NCI-H1436 (cell line): ENCODE measurements at places on chromosomes 1 and 21.

DNA sequence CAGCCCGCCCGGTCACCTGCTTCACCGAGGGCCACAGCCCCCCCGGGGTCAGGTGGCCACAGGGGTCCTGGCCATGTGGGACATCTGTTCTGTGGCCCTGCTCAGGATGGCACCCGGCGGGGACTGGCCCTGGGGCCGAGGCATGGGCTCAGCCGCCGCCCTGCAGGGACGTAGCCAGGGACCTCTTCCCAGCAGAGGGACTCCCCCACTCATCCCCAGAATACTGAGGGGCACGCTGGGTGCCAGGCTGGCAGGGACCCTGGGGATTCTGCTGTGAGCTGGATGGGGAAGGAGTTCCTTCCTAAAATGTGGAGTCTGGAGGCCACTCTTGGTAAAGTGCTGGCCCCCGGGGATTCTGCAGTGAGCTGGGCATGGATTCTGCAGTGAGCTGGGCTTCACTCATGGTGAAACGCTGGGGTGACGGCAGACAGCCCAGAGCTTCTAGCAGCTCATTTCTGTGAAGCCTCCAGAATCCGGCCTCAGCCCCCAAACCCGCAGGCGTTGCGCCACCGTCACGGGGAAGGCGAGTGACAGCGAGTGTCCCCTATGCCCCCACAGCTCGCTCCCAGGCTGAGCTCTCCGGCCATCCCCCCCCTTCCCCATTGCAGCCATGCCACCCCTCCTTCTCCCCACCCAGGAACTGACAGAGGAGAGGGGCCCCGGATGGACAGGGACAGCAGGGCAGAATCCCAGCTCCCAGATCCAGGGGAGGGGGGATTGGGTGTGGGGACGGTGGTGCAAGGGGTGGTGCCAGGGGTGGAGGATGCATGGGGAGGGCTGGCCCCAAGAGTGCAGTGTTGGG lies 1.4 kb downstream of the ITGB2 start:
- DNase-seq: no peak

DNA sequence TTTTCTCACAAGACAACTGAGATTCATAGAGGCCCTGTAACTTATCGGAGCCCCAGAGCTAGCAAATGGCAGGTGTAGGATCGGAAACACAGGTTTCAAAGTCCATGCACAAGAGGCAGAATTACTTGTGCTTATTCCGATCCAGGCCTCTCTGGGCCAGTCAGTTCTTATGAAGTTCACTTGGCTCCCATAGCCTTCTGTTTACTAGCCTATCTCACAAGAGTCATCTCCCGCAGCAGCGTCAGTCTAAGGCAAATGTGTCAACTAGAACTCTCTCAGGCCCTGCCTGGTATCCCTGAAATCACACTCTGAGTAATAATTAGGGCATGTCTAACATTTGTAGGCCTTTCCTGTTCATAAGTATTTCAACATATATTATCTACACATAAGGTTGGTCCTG lies 43.3 kb downstream of the PHC2 start:
- DNase-seq: no peak

DNA sequence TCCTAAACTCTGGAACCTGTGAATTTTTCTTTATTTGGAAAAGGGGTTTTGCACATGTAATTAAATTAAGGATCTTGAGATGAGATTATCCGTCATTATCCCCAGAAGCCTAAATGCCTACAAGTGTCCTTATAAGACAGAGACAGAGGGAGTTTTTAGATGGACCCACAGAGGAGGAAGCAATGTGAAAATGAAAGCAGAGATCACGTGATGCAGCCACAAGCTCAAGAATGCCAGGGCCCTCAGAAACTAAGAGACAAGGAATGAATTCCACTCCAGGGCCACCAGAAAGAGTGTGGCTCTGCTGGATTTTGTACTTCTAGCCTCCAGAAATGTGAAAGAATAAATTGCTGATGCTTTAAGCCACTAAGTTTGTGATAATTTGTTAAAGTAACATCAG lies 183.6 kb upstream of the UBE2U start:
- DNase-seq: no peak

DNA sequence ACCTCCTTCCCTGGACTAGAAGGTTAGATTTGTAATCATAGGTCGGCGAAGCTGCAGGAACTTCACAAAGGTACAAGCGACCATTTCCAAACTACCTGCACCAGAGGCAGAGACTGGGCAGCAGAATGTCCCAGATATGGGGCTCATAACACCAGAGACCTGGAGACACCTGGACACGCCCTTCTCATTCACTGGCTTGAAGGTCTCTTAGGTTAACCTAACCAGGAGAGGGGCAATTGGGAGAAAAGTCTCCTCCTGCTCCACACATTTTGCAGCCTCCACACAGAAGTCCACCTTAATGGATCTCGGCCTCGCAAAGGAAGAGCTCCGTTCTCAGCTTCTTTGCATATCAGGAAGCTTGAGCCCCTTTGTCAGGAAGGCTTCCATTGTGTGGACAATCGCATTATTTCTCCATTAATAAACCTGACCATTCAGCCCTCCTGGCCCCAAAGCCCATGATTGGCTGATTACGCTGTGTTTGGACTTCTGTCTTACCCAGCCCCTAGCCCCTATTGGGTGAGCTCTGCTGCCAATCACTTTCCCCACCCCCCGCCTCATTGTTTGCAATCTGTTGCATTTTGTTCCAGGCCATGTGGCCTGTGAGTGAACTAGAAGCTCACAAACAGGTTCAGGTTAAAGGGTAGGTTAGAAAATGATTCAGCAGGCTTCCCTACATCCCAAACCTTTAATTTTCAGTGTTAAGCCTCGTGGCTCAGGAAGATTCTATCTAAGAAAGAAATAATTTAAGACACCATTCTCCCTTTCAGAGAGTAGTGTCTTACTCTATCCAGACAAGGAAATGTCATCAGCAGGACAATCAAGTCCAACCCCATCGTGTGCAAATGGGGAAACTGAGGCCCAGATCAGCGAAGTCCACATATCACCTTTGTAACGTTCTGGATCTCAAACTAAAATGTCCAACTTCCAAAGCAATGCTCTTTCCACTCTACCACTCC lies 2.8 kb downstream of the MYCL start:
- peak; percentile 80 for DNase-seq

GRCh38 chr1:239963856-239964255 lies 127.8 kb upstream of the FMN2 start:
- no peak for DNase-seq

DNA sequence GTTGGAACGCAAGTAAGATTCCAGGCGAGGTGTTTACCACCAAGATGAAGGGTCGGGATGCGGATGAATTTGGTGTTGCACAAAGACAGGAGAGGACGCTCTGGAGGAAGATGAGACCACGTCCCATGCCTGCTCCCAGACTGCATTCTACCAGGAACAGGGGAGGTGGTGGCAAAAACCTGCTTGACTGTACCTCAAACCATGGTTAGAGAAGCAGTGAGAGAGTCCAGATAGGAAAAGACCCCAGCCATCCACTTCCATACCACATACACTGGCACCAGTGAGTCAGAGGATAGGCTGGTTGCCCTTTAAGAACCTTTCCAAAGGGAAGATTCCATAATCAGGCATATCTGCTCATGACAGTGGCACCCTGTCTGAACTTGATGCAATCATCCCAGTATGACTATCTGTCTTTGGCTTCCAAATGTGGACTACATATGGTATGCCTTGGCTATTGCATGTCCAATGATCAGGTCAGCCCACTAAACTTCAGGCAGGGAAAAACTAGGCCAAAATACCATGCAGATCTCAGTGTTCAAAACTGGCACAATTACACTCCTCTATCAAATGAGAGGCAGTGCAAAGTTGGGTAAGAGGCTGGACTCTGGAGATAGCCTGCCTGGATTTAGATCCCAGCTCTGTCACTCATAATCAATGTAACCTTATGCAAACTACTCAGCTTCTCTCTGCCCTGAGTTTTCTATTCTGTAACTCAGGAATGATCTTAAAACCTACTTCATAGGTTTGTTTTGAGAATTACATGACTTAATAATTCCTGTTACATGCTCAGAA lies 20.6 kb downstream of the NPR1 start:
- no peak for DNase-seq

- peak; percentile 9 for DNase-seq
Measured at GRCh38 chr1:150221552-150221951, 14.4 kb downstream of the ANP32E start.

GRCh38 chr1:150560011-150560438 lies 10.8 kb downstream of the ADAMTSL4 start:
- DNase-seq: peak; percentile 62

DNA sequence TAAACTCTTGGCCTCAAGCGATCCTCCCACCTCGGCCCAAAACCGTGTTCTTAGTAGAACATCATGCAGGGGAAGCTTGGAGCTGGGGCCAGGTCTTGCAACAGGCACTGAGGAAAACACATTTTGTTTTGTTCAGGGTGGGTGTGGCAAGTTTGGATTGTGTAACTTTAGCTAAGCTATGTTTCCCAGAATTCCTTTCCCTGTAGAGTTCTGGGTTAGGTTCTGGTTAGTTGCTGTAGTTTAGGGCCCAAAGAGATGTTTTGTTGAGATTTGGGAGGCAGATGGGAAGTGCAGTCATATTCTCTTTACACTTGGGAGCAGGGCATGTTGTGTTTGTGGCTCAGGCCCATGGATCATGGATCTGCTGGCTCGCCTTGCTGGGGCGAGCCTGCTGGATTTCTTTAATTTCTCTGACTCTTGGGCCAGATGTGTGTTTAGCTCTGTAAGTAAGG lies 24.0 kb downstream of the PLA2G5 start:
- no peak for DNase-seq

GRCh38 chr1:25760871-25761270 lies 39.1 kb upstream of the SELENON start:
- no peak for DNase-seq

DNA sequence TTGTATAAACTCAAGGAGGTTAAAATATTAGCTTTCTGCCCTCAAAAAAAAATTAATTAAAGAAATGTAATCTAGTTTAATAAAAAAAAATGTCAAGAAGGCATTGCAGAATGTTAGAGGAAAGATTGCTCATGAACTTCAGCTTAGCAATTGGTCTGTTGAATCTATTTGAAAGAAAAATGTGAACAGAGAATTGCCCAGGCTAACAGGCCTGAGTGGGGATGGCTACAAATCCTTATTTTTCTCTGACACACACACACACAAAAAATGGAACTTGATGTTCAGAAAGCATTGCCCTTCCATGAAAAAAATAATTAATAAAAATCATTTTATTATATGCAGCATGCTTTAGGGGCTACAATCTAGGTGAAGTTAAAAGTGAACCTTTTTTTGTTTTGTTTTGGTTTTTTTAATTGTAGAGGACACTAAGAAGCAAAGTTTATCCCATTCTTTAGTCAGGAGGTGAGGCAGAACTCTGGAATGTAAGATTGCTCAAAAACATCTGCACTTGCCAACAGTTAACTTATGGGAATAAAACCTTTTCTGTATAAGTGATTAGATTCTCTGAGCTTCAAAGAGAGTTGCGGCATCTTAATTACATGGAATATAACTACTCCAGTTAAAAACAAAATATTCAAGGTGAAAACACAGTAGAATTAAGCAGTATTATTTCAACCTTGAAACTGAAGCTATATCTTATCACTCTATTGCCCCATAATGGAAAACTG lies 658.5 kb upstream of the ADGRL2 start:
- no peak for DNase-seq
